Hepatic stellate cell (primary cell): ENCODE measurements at places on chromosomes 6 and 20.

GRCh38 chr6:50889497-50889896 lies 70.8 kb downstream of the TFAP2B start:
- DNase-seq = no peak

DNA sequence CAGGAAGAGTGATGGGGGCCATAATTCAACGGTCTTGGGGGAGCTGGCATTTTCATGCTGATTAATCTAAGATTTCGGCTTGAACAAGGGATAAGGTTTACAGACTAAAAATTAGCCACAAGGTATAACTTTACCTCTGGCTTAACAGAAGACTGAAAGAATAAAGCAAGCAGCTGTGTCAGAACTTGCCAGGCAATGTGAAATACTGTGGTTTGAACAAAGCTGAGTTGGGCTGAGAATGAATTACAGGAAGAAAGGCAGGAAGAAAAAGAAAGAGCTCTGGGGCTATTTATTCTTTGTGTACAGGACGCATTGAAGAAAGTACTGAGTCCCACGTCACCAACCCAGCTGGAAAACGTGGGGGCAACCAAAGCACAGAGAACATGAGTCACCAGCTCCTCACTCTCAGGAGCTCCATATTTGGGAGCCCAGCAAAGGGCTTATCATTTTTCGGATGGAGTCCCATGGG lies 121.5 kb upstream of the NEDD9 start:
- peak; percentile 83 for DNase-seq

- no peak for DNase-seq
Measured at GRCh38 chr6:78599526-78599925, 267.8 kb upstream of the IRAK1BP1 start.

GRCh38 chr6:118324116-118324515 lies 224.0 kb upstream of the PLN start:
- no peak for DNase-seq

DNA sequence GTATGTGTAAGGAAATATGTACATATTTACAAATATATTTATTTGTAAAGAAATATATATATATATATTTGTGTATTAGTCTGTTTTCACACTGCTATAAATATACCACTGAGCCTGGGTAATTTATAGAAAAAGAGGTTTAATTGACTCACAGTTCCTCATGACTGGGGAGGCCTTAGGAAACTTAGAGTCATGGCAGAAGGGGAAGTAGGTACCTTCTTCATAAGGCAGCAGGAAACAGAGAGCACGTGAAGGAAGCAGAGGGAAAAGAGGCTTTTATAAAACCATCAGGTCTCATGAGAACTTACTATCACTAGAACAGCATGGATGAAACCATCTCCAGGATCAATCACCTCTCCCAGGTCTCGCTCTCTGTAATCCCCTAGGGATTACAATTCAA lies 644.5 kb upstream of the HS3ST5 start:
- no peak for DNase-seq

GRCh38 chr20:1273366-1273765 lies 7.3 kb downstream of the SNPH start:
- DNase-seq = no peak

GRCh38 chr6:34425132-34425497 lies 754 bp downstream of the RPS10 start:
- no peak for DNase-seq

GRCh38 chr6:168362276-168362990 lies 42.9 kb upstream of the DACT2 start:
- DNase-seq = no peak

DNA sequence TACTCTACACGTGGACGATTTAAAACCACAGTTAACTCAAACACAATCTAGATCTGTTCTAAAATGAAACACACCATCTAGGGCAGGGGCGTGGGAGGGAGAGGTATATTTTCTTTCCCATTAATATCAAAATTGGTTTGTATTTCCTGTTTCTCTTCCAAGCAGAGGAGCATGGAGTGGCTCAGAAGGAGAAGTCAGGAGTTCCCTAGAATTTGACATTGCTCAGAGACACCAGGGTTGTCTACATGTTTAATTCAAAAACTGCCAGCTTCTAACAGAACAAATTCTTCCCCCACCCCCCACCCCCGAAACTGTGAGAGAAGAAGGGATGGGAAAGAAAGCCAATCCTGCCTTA lies 2.3 kb downstream of the PREX1 start:
- DNase-seq = no peak
